ENCODE measurements at places on chromosomes 16 and 17.

GRCh38 chr16:57531253-57531575 lies 5.2 kb downstream of the CCDC102A start:
- DNase-seq: no peak

DNA sequence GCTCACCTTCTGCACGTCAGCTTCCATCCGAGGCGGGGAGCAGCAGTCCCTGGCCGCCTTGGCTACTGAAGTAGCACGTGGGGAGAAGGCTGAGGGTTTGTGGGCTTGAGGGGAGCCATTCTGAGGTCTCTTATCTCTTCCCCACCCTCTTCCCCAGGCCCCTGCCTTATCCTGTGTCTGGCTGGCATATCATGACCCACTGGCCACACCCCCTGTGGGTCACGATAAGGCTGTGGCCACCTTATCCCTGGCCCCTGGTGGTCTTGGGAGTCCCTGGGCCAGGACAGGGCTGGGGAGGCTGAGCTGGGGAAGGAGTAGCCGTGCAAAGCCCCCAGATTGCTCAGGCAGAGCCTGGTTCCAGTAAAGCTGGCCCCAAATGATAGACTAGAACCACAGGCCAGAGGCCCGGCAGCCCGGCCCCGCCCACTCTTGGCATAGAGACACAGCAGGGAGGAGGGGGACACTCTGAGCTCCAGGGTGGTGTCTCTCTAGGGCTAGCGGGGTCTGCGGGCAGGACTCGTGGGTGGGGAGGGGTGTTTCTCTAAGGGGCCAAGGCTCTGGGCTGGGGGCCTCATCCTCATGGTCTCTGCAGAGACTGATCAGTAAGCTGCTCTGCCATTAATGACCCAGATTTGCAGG lies 7.6 kb downstream of the SPNS2 start:
- no peak for DNase-seq

GRCh38 chr16:66849549-66849948 lies 5.3 kb downstream of the CA7 start:
- no peak for DNase-seq

- DNase-seq: no peak
Observed at GRCh38 chr17:20087538-20088250, 78.5 kb downstream of the SPECC1 start.

DNA sequence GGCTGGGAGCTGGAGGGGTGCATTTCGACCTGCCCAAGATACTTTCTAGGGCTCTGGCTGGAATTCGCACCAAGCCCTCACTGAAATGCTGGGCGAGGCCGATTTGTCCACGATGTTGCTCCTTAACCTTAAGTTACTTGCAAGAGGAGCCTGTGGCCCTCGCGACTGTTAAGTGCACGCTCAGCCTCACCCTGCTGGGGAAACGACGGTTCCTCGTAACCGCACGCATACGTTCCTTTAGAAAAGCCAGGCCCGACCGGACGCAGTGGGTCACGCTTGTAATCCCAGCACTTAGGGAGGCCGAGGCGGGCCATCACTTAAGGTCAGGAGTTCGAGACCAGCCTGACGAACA lies 607 bp upstream of the NCOR1 start:
- DNase-seq: no peak

All from amniotic stem cell (primary cell).